ENCODE measurements at places on chromosomes 7 and 10. TPM values are rescaled to one million over a fixed set of nuclear protein-coding genes. Genes with fewer than 3 reads are reported as not detected.

- no peak for DNase-seq
These were observed 54.5 kb upstream of the PFKFB3 start for GRCh38 chr10:6148251-6148701.

DNA sequence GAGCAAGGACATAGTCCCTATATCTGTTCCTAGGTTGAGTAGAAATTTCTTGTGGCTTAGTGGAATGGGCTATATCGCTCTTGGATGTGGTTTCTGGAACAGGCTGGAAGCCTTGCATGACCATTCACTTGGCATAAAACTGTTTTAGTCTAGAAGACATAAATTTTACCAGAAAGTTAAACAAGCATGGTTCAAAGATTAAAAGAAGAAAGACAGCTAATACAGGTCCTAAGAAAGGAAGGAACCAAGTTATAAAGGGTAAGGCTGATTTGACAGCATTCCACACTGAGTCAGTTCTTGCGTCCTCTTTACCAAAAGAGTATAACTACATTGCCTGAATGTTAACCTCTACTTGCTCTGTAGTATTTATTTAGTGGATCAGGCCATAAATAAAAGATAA lies 724.2 kb downstream of the SORCS1 start:
- DNase-seq = no peak

- DNase-seq = no peak
These were observed 612.1 kb downstream of the AUTS2 start for GRCh38 chr7:70210200-70210935.

DNA sequence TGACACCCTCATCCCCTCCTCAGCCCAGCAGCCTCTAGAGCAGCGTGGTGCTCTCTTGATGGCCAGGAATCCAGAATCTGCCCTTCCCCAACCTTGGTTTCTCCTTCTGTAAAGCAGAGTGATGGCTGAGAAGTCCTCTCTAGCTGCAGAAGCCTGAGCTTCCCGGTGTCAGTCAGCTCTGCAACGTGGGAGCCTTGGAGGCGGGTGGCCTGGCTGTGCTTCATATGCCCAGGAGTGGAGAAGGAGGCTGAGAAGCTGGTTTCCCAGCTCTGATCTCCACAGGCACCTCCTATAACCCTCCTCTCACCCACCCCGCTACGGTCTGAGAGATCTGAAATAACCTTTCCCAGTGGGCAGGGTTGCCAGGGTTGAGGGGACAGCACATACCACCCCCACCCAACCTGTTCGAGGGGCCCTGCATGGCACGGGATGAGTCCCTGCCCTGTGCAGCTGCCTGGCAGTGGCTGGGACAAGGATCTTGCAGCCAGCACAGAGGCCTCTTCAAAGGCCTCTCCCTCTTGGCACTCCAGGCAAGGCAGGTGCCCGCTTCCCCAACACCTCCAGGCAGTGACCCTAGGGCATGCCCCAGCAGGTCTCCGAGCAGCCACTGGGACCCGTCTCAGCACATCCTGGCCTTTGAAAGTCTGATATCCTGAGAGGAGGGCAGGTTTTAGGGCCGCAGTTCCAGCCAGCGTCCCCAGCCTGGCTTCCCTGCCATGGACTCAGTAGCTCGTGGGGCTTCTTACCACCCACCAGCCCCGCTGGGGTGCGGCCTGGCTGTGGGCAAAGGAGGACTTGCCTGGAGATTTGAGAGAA lies 18.3 kb upstream of the SLC29A3 start:
- no peak for DNase-seq

Gene GIMAP6
- 11.4 TPM for total RNA-seq

Gene CLCN1
- total RNA-seq = not detected

Gene ITGB8
- 10.6 TPM for total RNA-seq
